ENCODE measurements at places on chromosomes 1 and 21.
A peak's percentile ranks its signal among the peaks of the same experiment; 100 is the strongest.

DNA sequence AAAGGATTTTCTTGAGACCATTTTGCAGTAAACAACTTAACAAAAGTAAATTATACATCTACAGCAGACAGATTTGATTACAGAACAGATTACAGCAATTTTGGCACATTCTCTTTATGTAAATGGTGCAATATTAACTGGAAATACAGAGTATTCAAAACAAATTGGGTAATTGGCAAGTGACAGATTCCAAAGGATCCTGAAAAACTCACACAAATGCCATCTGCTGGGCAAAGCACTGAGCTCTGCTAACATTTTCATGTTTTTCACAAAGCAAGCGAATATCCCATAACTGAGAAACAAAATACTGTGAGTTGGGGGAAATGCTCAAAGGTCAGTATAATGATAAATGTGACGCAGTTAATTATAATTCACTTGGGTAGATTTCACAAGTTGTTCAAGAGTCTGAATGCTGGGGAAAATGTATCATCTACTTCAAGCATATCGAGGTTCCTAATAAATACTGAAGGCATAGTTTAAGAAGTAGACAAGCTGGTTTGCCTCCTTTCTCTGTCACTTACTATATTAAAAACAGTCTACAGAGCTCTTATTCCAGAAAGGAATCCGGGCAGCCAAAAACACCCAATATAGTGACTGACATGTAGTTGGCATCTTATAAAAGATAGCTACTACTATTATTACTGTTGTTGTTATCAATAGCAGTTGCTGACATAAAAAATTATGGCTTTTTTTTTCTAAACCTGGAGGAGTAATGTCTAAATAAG lies 75.8 kb upstream of the SDC3 start:
- no peak for DNase-seq

GRCh38 chr21:33492571-33492970 lies 1.1 kb upstream of the DNAJC28 start:
- DNase-seq = peak; percentile 33

DNA sequence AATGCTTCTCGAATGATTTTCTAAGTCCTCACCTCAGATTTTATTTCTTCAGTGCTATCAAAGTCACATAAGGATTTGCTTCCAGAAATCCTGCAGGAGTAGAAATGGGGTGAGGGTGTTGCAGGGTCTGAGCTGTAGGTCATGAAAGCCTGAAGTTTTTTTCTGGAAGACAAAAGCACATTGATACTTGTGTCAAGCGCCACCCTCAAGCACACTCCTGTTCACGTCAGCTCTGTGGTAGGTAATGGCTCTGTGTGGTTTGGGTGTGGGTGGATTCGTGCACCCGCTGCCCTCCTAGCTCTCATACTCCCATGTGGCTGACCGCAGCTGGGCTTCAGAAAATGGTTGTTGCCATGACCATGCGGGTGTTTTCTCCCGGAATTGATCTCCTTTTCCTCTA lies 39.9 kb downstream of the AKNAD1 start:
- no peak for DNase-seq

GRCh38 chr1:71785000-71785399 lies 497.3 kb downstream of the NEGR1 start:
- no peak for DNase-seq

- DNase-seq = no peak
Observed at GRCh38 chr1:163202833-163203451, at the start of gene RGS5. Gene RGS5 (minus strand): TSS chr1:163202916. CDS start chr1:163202835, 81 bp downstream.

DNA sequence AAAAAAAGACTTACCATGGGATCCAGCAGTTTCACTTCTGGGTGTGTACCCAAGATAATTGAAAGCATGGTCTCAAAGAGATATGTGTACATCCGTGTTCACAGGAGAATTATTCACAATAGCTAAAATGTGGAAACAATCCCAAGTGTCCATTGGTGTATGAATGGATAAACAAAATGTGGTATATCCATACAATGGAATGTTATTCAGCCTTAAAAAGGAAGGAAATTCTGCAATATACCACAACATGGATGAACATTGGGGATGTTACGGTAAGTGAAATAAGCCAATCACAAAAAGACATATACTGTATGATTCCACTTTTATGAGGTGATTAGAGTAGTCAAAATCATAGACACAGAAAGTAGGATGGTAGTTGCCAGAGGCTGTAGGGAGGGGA lies 7.0 kb upstream of the TUT4 start:
- DNase-seq = no peak

- peak; percentile 66 for DNase-seq
Observed at GRCh38 chr1:66197785-66198184, 336.2 kb upstream of the SGIP1 start.

GRCh38 chr1:239061770-239062169 lies 324.6 kb upstream of the CHRM3 start:
- no peak for DNase-seq

- DNase-seq = peak; percentile 41
Observed at GRCh38 chr21:14259747-14260146, 43.8 kb downstream of the RBM11 start.

DNA sequence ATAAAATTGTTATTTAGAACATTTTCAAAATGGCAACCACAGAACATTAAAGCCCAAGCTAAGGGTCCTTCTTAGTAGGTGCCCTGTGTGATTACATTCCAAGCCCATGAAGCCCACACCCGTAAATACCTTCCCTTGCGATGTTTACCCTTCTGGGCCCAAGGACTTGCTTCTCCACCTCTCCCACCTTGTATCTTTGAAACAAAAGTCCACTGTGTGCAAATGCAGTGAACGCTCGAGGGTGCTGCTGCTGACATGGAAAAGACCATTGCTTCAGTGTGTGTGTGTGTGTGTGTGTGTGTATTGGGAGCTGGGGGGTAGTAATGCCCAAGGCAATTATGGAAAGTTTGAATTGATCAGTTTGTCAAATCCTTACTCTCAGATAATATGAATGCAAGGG lies 298.1 kb downstream of the TGFB2 start:
- no peak for DNase-seq

DNA sequence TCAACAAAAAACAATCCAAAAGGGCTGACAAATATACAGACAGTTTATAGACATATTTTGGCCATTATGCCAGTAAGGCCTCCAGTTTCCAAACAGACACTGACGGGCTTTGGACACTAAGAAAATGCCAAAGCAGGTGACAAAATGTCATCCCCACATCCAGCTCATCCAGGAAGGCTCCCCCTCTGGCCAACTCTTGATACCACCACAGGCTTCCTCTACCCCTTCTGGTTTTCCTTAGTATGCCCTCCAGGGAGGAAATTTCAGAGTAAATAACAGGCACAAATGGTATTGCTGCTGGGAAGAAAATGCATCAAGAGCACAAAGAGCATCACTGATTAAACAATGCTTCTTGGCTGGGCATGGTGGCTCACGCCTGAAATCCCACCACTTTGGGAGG lies 225.3 kb downstream of the VAV3 start:
- no peak for DNase-seq

GRCh38 chr1:15706751-15707150 lies 22.6 kb downstream of the PLEKHM2 start:
- DNase-seq = no peak

GRCh38 chr1:94607398-94607797 lies 65.8 kb upstream of the F3 start:
- no peak for DNase-seq

- no peak for DNase-seq
Observed at GRCh38 chr21:36082237-36082664, 12.4 kb downstream of the CBR1 start.

DNA sequence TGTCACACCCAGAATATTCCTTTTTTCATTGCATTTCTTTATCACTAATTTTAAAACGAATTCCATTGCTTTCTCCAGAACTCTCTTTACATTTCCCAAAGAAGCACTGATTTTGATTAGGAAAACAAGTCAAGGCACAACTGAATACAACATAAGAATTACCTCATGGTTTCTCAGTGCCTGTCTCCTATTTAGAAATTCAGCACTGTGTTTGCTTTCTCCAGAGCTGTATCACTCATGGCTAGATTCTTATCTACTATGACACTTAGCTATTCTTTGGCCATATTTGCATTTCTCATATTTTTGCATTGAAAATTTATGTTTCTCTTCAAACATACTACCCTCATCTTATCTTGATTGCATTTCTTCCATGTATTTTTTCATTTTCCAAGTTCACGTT lies 1402.0 kb downstream of the MRPL39 start:
- no peak for DNase-seq

GRCh38 chr1:20192871-20193411 lies 6.6 kb upstream of the PLA2G2C start:
- DNase-seq = no peak

DNA sequence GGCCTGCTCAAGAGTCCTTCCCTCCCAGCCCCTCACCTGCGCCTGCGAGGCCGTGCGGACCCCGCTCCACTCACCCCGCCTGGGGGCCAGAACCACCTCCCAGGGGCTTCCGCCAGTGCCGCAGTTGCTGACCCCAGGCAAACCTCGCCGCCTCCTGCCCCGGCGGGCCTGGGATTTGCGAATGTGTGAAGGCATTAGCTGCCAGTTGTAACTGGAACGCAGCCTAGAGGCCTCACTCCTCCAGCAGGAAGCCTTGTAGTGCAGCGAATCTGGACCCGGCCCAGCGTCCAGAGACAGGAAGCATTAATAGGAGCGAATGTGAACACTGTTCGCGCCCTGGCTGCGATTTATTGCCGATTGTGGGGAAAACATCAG lies 140.9 kb upstream of the ARHGEF16 start:
- no peak for DNase-seq

GRCh38 chr1:209395169-209395568 lies 188.3 kb upstream of the CAMK1G start:
- no peak for DNase-seq

All from RPMI8226 (cell line).